ENCODE measurements at places on chromosomes 3 and 15.

- peak; percentile 2 for DNase-seq
Observed at GRCh38 chr15:42203891-42204290, 4.2 kb downstream of the VPS39 start.

GRCh38 chr3:14305324-14305723 is 97.1 kb upstream of the SLC6A6 start:
- no peak for DNase-seq

GRCh38 chr3:12579905-12580304 is 23.0 kb downstream of the MKRN2 start:
- no peak for DNase-seq

DNA sequence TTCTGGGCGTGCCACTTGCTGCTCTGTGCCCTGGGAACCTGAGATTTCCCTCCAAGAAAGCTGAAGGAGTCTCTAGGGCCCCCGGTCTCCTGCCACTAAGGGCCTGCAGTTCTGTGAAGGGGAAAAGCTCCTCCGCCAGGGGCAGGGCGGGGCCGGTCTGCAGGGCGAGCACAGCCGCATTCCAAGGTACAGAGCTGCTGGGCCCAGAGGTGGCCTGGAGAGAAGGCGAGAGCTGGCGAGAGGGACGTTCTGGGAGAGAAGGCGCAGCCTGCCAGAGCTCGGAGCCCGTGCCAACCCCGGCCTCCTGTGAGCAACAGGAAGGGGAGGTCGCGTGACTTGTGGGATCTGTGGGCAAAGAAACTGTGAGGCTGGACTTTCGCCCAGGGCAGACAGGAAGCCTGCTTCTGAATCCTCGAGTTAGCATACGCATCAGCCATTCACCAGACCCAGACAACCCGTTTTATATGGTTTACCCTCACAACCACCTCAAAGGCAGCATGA is 500.4 kb downstream of the SHQ1 start:
- DNase-seq: peak; percentile 66

- no peak for DNase-seq
Observed at GRCh38 chr3:142981108-142981507, 17.6 kb upstream of the PAQR9 start.
